ENCODE measurements at places on chromosomes 3 and 15.

DNA sequence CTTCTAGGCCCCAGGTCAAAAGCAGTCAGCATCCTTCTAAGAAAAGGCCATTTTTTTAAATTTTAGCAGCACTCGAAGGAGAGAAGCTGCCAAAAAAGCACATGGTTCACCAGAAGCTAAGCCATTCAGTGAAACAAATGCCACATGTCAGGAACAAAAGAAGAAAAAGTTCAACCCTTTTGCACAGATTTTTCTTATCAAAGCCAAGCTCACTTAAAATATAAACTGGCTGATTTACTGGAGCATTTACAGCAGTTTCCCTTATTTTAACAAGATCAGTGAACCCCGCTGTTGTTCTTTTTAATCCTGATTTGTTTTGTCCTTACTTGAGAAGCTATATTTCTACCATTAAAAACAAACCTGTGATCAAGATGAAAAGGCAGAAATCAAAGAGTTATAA lies 46.5 kb upstream of the SYNPR start:
- DNase-seq, result no peak

DNA sequence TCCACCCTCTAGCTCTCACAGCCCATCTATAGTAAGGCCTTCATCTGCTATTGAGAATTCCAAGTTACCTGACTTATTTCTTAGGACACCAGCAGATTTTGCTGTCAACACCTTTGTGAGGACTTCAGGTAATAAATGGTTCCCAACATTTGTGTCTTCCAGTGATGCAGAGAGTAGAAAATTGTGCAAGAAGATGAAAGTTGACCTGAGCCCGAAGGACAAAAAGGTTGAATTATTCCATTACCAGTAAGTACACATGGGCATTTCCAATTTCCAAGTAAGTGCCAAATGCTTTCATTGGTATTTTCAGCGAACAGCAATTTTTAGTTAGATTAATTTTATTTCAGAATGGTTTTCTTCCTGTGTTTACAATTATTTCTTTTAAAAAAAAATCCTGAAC lies 35.4 kb downstream of the PDIA5 start:
- DNase-seq, result no peak

GRCh38 chr3:30778933-30779332 lies 115.5 kb downstream of the GADL1 start:
- DNase-seq, result no peak

DNA sequence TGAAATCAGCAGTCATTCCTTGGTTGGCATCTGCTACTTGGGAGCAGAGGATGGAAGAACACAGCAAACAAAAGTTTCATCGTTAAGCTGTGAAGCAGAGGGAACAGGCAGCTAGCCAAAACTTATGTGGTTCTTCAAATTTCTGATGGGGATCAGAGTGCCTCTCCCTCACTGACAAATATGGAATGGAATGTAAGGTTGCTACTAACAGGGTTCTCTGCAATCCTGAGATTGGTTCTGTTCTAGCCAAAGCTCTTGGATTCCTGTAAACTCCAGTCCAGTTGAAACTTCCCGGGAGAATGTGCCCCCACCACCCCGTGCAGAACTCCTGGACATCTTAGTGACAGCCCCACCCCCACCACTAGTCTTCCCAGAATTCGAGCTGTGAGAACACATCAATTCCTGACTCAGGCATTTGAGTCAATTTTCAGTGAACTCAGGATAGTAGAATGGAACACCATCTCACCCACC lies 55.9 kb upstream of the PHLDB2 start:
- DNase-seq, result no peak

DNA sequence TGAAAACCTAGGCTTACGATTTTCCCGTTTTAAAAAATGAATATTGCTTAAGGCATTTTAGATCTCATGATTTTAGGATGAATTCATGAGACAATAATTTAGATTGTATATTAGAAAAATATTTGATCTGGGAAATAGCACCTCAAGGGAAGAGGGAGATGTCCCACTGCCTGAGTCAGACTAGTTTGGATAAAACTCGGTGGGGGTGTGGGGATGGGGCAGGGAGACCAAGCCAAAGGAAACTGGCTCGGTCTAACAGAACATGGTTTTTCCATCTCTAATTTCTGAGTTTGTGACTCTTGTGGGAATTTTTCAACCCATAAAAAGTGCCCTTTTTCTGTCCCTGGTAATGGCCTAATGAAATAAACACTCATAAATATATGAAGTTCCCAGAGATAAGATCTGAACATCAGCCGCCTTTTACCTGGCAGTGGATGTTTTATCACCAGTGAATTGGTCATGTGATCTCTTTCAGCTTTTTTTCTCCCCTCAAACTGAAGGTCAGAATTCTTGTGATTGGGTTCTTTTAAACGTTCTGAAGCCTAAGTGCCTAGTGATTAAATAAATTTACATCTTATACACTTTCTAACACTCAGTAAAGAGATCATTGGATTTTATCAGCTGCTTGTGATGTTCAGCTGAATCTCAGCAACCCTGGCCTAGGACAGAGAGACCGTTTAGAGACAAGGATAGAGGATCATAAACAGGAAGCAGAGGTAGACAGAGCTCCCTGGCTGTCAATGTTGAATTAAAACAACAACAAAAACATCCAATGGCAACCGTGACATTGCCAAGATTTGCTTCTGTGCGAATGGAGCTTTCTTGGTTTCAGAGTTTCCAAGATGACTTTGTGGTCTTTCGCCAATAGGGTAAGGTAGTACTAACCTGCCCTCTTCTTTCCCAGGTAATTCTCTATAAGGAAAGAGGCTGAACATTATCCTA lies 1038.2 kb downstream of the MCTP2 start:
- no peak for DNase-seq

GRCh38 chr15:85474700-85475316 lies 94.4 kb downstream of the AKAP13 start:
- DNase-seq, result no peak

GRCh38 chr3:153246806-153247205 lies 84.8 kb downstream of the RAP2B start:
- no peak for DNase-seq

- DNase-seq, result no peak
Observed at GRCh38 chr3:15023249-15023648, 41.9 kb downstream of the MRPS25 start.

GRCh38 chr3:50651445-50651844 lies 23.3 kb upstream of the DOCK3 start:
- DNase-seq, result no peak

GRCh38 chr15:78322724-78323521 lies 17.2 kb upstream of the CRABP1 start:
- DNase-seq, result no peak

DNA sequence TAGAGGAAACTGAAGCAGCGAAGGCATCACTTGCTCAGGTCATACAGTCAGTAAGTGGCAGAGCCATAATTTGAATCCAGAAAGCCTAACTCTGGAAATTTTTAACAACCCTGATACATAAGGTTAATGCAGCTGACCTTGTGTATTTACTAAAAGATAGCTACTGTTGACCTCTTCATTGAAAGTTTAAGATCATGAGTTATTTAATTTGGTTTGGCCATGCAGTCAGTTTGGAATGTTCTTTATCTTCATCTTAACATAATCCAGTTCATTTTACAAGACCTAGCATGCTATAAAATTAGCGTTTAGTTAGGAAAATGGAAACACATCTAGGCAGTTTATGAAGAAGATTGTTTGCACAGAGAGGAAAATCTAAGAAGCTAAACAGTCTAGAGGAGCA lies 240.9 kb downstream of the RBMS3 start:
- DNase-seq, result no peak

GRCh38 chr3:58051196-58051595 lies 43.0 kb downstream of the FLNB start:
- DNase-seq, result no peak

DNA sequence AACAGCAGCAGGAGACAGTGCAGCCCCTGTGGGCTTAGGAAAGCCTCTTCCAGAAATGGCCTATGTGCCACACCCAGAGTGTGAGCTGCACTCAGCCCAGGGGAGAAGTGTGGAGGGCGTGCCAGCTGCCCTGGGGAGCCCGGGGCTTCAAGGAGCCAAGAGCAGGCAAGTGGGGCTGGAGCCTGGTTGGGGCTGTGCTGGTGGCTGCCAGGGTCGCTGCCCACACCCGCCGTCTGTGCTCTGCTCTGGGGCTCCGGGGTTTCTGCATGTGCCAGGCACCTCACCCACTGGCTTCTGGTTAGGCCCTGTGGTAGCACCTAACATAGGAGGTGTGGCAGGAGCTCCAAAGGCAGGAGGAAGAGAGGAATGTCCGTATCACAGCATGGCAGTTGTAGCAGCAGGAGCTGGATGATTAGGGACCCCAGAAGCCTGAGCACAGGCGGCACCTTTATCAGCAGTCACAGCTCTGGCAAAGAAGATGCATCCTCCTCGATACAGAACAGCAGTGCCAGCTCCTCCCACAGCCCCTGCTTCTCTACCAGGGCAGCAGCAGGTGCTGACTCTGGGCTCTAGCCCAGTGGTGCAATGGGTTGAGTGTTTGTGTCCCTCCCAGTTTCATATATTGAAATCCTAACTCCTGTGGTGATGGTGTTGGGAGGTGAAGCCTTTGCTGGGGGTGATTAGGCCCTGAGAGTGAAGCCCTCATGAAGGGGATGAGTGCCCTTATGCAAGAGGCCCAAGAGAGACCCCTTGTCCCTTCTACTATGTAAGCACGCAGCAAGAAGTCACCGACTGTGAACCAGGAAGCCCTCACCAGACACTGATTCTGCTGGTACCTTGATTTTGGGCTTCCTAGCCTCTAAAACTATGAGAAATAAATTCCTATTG lies 70.0 kb upstream of the KLF13 start:
- no peak for DNase-seq

DNA sequence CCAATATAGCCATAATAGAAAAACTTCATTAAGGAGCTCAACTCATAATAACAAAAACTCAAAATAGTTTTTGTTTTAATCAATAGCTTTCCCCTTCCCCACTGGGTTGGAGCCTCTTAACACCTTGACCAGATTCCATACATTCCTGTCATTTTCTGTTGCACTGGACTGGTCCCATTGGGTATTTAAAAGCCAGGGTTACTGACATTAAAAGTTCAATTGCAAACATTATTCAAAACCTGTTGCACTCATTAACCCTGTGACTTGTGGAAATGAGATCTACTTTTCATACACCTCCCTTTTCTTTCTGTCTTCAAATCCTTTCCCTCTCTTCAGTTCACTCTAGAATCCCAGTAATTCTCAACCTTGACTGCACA lies 1.7 kb upstream of the HRG start:
- DNase-seq, result no peak

GRCh38 chr15:72999586-72999985 lies 52.7 kb upstream of the NEO1 start:
- DNase-seq, result no peak

GRCh38 chr3:94619643-94620042 lies 556.8 kb downstream of the NSUN3 start:
- no peak for DNase-seq

GRCh38 chr3:184335291-184335660 lies 2.1 kb upstream of the FAM131A start:
- DNase-seq, result no peak

GRCh38 chr3:192223815-192224214 lies 503.5 kb downstream of the FGF12 start:
- DNase-seq, result no peak

GRCh38 chr15:78064544-78064943 lies 13.0 kb downstream of the TBC1D2B start:
- DNase-seq, result no peak

- DNase-seq, result no peak
Observed at GRCh38 chr15:25600751-25601150, 161.9 kb upstream of the UBE3A start.

DNA sequence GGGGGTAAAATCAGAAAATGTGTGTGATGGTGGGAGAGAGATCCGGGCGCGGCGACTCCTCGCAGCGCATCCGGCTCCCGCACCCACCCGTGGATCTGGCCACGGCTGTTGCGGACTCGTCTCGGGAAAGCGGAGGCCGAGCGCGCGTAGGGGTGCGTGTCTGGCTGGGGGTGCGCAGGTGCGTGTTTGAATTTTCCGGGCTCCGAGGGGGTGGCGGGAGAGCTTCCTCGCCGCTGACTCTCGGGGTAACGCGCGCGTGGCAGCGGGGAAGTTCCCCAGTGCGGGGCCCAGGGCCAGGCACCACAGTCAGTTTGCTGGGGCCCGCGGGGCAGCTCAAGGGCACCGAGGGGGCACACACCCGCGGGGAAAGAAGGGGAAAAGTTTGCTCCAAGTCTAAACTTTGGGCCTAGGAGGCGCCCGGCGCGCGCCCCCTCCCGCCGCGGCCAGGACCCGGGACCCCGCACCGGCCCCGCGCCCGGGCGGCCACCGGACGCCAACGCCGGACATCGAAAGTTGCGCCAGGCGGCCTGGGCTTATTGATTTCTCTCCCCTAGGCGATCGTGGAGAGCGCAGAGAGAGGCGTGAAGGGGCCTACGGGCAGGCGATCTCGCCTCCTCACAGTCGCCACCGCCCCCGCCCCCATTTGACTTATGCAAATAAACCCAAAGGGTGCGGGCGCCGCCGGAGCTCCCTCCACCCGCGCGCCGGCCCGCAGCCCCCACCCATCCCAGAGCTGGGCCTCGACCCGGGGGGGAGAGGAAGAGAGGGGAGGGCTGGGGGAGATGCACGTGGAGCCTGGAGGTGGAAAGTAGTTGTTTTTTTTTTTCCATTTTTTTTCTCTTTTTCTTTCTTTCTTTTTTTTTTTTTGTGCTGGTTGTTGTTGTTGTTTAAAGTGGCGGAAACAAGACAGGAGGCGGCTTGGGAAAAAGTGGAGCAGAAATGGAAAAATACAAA lies 639 bp downstream of the FOXP1 start:
- peak; percentile 54 for DNase-seq

DNA sequence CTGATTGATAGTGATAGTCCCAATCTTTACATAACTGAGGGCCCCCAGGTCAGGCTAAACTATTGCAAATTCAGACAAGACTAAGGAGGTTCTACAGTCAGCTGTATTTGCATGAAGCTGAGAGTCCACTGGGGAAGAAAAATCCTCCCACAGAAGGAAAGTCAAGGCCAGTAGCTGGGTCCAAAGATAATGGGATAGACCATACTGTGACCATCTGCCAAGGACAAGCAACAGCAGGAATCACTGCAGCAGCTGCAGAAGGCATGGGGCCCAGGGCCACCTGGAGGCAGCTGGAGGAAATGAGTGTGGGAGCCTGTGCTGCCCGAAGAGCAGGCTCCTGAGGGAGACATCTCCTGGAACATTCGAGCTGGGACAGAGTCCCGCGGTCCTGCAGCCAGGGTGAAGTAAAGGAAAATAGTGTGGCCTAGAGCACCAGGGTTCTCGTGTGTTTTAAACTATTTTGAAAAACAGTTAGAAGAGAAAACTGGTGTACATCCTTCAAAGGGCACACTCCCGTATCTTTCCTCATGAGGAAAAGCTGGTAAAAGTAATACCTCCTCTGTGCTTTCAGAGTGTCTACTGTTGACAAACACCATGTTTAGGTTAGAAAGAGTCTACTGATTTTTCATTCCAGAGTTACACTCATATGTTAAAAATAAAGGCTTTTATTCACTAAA lies 13.2 kb upstream of the TMEM212 start:
- DNase-seq, result no peak

- DNase-seq, result no peak
Observed at GRCh38 chr3:142095841-142096240, 53.5 kb downstream of the TFDP2 start.

DNA sequence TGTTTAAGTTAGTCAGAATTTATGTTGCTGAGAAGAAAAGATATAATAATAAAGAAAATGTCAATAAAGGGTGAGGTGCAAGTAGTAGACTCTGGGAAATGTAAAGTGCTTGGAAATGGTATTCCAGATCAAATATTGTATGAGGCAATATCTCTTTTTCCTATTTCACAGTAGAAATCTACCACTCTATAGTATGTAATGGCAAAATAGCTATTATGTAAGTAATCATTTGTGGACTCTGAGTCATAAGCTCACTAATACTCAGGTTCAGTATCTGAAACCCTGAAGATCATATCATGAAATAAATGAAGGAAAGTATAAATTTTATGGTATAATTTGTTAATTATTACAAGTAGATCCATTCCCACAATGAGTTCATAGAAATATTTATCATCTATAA lies 322.1 kb downstream of the PYDC2 start:
- DNase-seq, result no peak

GRCh38 chr15:79967298-79968182 lies 3.5 kb downstream of the BCL2A1 start:
- DNase-seq, result no peak
